Stimulated activated CD8-positive, alpha-beta memory T cell treated with anti-CD3 and anti-CD28 coated beads, Interleukin-7, amount 100 ng/mL, for 1 hour (primary cell): ENCODE measurements at places on chromosomes 3 and 15.

DNA sequence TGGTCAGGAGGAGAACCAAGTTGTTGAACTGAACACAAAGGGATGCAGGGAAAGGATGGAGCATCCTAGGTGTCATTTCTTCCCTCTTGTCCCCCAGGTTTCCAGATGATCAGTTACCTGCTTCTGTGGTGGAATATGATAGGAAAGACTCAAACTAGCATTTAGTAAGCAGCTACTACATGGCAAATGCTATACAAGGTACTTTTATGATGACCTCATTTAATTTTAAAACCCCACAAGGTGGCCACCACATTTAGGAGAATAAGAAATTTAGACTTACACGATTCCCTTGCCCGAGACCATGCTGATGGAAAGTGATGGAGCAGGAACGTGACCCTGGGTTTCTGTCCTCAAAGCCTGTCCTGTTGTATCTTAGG is 40.9 kb downstream of the CCR4 start:
- DNase-seq: no peak

GRCh38 chr3:162134571-162134970 is 638.0 kb downstream of the OTOL1 start:
- no peak for DNase-seq

- no peak for DNase-seq
Observed at GRCh38 chr3:11621077-11621476, 22.6 kb downstream of the VGLL4 start.

DNA sequence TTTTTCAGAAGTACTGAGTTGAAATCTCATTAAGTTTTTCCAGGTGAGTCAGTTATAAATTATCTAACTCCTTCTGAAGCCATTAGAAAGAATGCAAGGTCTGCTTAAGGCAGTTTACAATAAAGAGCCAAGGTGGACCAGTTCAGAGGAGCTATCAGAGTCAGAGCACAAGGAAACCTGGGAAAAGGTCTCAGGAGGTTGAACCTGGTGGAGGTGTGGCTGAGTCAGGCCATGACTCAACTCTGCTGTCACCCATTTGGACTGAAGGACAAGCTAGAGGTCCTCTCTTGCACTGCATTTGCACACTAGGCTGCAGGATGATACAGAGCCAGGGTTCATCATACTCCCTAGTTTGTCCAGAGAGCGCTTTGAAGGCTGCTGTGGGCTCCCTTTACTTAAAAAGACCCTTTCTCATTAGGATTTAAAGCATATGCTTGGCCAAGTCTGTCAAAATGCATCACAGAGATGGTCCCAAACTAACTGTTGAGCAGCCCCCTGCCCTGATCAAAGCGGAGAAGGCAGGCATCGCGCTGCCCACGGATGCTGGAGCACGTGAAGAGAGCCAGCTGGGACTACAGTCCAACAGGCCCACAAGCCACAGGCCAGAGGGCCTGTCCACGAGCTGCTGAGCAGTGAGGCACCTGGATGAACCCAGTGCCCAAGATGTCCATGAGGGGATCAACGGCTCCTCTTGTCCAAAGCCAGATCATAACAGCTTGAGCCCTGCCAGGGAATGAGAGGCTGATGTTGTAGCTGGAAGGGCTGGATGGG is 26.0 kb upstream of the MRPS22 start:
- no peak for DNase-seq

DNA sequence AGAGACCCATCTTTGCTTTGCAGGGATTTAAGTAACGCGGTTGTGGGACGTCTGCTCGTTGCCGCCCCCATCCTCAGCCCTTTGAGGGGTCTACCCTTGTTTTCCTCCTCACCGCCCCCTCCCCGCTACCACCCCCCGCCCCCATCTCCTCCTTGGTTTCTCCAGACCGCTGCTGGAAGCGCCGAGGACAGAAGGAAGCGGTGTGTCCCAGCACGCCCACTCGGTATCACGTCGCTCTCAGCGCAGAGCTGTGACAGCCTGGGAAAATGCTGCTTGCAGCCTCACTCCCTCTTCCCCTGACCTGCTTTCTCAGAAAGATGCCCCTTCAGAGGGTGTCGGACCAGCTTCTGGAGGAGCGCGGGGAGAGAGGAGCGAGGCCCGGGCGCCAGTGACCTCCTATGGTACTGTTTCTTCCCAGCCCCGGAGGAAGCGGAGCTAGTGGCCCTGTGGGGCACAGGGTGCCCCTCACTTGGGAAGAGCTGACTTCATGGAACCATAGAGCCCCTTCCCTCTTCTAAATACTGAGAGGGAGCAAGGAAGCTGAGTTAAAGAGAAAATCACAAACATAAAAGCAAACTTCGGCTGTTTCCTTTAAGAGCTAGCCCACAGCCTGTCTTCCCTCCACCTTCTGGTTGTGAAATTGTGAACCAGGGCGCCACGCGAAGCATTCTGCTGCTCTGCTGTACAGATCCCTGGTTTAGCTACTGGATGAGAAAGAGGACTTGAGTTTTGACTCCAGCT is 698 bp downstream of the IL1RAP start:
- DNase-seq: no peak

DNA sequence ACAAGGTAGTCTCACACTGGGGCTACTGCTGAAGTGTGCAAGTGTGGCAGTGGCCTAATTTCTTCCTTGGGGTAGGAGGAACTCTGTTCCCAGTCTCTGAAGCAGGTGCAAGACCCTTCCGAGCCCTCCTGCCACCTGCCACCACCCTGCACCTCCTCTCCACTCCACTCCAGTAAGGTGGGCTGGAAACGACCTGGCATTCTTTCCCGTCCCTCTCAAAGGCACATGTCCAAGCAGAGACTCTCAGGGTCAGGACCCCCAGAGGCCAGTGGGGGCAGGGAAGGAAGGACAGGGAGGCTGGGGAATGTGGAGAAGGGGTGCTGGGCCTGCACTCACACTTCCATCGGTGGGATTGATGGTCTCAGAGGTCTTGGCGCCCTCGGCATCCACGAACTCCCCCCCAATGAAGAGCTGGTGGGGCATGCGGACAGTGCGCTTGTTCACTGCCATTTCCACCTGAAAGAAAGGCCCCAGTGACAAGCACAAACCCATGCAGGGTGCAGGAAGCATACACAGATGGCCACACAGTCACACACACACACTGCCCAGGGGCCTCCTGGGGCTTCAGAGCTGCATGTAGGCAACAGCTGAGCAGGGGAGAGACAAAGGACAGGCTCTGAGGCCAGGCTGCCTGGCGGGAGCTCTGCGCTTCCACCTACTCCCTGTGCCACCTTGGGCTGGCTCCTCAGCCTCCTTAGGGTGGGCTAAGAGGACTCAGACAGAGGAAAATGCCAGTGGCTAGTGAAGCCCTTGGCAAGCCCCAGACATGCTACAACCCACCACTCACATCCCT is 43.8 kb downstream of the ALDH1L1 start:
- no peak for DNase-seq

GRCh38 chr3:194740859-194741491 is 55.3 kb downstream of the FAM43A start:
- no peak for DNase-seq
